Daoy (cell line): ENCODE measurements at places on chromosomes 7 and 10. TPM values are rescaled to one million over a fixed set of nuclear protein-coding genes. Genes with fewer than 3 reads are reported as not detected.

The EEPD1 gene
- 6.1 and 10.7 TPM in 2 replicates for total RNA-seq

The SEPHS1 gene
- 43.9 and 46.1 TPM in 2 replicates for total RNA-seq

The LLCFC1 gene
- total RNA-seq, result not detected in 2 replicates

DNA sequence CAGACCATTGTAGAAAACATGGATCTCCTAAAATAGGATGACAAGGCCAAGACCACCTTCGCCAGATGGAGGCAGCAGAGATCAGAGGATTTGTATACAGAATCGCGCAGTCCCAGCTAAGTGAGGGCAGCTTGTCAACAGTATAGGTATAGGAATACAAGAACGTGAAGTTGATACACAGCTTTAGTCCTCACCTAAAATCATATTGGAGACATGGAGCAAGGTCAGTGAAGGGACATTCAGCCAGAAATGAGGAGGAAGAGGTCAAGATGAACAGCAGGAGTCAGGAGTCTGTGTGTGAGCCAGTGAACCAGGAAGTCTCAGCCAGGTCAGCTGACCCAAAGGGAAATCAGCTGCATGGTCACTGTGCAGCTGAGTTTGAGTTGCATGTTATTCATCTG, 263.4 kb upstream of the PRKCQ start:
- DNase-seq, result no peak

GRCh38 chr10:22597138-22597537, 117.2 kb downstream of the PIP4K2A start:
- peak; percentile 28 for DNase-seq

GRCh38 chr7:156195276-156195675, 383.0 kb upstream of the SHH start:
- no peak for DNase-seq
